ELF-1 (cell line): ENCODE measurements at places on chromosomes 16 and 17.

DNA sequence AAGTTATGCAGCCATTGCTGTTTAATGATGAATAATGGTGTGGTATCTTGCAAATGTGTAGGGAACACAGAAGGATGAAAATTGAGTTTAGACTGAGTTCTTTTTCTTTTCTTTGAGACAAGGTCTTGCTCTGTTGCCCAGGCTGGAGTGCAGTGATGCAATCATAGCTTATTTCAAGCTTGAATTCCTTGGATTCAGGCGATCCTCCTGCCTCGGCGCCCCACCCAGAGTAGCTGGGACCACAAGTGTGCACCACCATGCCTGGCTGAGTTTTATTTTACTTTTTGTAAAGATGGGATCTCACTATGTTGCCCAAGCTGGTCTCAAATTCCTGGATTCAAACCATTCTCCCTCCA is 74.6 kb upstream of the TBC1D3K start:
- DNase-seq, result no peak

DNA sequence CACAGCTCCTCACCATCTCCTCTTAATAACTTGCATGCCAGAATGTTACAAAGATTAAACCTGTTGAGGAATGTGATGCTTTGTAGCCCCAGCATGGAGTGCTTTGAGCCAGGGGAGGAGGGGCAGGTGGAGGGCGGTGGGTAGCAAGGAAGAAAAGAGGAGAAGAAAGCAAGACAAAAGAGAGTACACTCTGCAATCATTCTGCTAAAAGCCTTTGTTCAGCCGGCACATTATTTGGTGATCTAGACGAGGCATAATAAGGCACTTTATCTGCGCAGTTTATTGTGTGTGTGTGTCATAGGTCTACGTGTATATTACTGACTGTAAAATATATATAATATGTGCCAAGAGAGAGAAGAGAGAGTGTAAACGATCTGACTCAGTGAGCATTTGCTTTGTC is 139.1 kb downstream of the SOX9 start:
- no peak for DNase-seq

- DNase-seq, result no peak
Measured at GRCh38 chr17:80182845-80183223, 13.0 kb downstream of the CARD14 start.

GRCh38 chr16:71214746-71215381 is 15.7 kb downstream of the HYDIN start:
- DNase-seq, result no peak

GRCh38 chr17:2053380-2054261 is 1.3 kb upstream of the HIC1 start:
- DNase-seq, result peak; percentile 82

DNA sequence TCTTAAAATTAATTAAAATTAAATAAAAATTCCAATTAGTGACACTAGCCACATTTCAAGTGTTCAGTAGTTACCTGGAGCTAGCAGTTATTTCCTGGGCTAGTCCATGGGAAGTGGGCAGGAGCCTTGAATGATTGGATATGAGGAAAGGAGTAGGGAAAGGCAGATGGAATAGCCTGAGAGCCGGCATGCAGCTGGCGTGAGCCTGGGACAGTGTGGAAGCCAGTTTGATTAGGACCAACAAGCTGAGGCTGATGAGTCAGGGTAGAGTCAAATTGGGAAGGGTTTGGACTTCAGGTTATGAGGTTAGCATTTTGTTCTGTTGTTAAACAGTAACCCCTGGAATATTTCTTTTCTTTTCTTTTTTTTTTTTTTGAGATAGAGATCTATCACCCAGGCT is 15.3 kb upstream of the GNA13 start:
- no peak for DNase-seq

- no peak for DNase-seq
Measured at GRCh38 chr17:3571043-3571900, 13.7 kb upstream of the TRPV3 start.

GRCh38 chr16:66395806-66396555 is 29.5 kb downstream of the CDH5 start:
- DNase-seq, result no peak
